ENCODE measurements at places on chromosomes 13 and 19.

DNA sequence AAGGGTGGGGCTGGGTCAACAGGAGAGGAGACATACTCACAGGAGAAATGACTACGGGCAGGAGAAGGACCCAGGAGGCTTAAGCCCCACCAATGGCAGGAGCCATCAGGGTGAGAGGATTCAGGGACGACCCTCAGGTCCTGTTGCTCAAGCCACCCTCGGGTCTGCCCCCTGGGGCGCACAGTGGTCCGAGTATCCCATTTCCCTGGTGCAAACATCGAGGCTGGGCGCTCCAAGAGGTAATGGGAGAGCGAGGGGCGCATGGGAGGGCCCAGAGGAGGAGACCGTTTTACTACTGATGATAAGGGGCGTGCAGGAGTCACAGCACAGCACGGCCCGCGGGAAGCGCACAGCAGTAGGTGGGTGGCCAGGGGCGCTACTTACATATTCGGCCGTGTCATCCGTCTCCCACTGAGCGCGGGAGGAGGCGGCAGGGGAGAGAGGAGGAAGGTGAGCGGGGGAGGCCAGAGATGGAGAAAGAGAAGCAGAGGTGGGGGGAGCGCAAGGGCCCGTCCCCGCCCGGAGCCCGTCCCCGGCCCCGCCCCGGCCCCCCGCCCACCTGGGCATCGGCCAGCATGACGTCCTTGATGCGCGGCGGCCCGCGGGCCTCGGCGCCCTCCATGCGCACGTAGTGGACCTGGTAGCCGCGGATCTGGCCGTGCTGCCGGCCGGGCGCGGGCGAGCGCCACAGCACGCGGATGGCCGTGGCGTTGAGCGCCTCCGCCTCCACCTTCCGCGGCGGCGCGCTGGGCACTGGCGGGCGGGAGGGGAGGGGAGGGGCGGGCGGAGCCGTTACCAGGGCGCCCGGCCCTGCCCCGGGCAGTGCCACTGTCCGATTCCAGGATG is 111.5 kb downstream of the PTPRS start:
- DNase-seq: no peak

DNA sequence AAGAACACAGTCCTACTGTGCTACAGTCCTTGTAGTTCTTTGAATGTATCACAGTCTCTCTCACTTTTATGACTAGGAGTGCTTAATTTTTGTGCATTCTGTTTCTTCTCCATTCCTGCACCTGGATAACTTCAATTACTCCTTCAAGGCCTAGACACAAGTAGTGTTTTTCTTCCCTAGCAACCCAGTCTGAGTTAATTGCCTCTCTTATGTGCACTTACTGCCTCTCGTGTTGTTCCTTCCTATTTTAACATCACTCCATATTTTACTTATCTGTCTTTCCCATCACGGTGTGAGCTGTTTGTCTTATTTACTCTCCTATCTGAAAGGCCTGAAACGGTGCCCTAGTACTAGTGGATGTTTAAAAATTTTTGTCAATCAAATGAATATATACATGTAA is 101.5 kb downstream of the HS6ST3 start:
- DNase-seq: no peak

DNA sequence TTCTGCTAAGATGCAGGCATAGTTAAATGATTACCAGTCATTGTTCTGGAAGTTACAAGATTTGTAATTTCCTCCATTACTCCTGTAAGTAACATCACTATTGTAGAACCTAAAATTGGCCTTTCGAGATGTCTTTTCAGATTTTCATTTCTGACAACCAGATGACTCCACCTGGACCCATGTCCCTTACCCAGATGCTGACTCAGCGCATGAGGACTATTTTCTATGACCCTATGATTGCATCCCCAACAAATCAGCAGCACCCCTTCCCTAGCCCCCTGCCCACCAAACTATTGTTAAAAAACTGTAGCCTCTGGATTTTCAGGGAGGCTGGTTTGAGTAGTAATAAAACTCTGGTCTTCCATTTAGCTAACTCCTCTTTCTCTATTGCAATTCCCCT is 55.2 kb upstream of the RCBTB2 start:
- DNase-seq: no peak

DNA sequence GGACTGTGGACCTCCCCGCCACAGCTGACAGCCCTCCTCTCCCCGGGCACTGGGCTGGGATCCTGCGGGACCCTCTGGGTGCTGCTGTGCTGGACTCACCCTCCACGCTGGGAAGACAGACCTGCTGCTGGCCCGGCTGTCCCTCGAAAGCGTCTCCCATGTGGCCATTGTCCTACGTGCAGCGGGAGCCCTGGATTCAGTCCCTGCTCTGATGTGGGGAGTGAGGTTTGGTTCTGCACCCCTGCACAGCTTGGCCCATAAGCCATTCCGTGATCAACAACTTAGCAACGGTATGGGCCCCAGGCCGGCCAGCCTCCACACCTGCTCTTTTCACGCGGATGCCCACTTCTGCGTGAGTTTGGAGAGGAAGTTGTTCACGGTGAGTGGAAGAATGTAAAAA is 195.2 kb downstream of the TEX29 start:
- no peak for DNase-seq

GRCh38 chr13:49351871-49352270 is 92.0 kb downstream of the CAB39L start:
- DNase-seq: no peak

- no peak for DNase-seq
Observed at GRCh38 chr13:49739498-49740187, 48.4 kb upstream of the EBPL start.

GRCh38 chr13:114161028-114161556 is 18.0 kb upstream of the CFAP97D2 start:
- no peak for DNase-seq

GRCh38 chr13:106274551-106275203 is 260.8 kb downstream of the EFNB2 start:
- no peak for DNase-seq

DNA sequence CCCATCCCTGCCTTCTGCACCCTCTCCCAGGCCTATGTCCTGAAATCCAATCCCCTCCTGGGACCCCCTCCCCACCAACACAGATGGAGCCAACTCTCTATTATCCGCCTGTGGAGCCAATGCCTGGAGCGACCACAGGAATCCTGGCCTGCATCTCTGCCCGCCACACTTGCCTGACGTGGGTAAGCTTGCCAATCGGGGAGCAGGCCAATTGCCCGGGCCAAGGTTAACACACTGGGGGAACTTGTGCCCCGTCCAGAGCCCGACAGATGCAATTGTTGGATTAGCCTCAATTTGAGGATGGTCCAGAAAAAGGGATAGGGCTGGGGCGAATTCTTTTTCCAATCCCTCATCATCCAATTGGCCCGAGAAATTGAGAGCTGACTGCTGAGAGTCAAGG is 5.9 kb downstream of the WIZ start:
- no peak for DNase-seq

- no peak for DNase-seq
Observed at GRCh38 chr13:110716247-110716515, 2.7 kb downstream of the ING1 start.

DNA sequence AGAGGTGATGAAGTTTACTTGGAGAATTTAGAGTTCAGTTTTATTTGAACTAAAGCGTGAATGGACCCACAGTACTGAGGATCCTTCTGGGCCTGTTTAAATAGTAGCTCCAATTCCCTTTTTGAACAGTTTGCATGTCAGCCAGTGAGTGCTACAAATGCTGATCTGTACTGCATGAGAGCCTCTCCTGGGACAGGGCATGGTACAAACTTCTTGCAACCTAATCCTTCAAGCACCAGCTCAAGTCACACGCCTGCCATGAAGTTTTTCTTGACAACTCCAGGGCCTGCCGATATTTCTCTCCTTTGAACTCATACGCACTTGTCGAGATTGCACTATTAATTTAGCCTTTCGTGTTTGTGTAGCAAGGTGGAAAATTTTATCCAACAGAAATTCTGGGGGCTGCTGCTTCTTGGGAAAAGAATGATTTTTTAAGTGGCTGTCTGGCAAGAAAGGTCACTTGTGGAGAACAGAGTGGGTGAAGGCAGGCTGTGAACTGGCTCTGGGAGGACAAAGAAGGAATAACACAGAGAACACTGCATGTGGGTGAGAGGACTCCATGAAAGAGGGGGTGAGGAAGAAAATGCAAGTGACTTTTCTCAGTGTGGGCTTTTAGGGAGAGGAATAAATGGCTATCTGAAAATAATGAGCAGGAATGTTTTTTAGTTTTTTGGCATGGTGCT is 192.5 kb downstream of the NDFIP2 start:
- no peak for DNase-seq

GRCh38 chr13:94366677-94367076 is 112.8 kb downstream of the DCT start:
- no peak for DNase-seq

GRCh38 chr13:113272701-113273181 is 24.3 kb upstream of the LAMP1 start:
- DNase-seq: no peak

DNA sequence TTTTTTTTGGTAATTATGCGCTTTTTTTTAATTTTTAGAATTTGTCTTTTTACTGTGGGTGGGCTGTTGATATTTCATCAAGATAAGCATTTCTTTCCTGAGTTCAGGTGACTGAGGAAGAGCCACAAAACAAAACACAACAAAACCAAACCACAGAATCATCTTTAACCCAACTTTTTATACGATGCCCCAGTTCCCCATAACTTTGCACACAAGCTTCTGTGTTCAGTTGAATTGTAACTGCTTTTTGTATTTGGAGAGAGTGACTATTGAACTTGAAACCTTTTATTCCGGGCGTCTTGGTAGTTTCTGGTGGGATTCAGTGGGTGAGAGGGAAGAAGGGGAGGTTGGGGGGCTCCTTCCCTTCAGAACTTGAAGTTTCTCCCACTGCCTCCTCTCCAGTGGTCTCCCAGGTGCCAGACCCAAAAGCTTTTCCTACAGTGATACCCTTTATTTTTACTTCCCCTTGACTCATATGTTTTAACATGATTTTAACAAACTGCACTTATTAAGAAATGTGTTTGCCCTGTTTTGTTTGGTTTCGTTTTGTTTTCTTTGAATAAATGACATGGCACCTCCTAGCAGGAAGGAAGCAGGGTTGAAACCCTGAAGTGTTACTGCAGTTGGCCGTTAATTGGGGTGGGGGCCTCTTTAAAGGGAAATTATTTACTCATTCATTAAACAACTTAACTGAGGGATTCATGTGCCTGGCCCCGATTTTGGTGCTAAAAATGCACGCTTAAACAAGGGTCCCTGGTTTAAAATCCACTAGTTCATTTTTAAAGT is 2.7 kb upstream of the CCDC97 start:
- DNase-seq: no peak

GRCh38 chr19:51689751-51690453 is 3.2 kb upstream of the SPACA6 start:
- DNase-seq: no peak

GRCh38 chr19:15300533-15301197 is 31.7 kb downstream of the BRD4 start:
- no peak for DNase-seq

- no peak for DNase-seq
Observed at GRCh38 chr13:94328381-94329041, 151.0 kb downstream of the DCT start.

DNA sequence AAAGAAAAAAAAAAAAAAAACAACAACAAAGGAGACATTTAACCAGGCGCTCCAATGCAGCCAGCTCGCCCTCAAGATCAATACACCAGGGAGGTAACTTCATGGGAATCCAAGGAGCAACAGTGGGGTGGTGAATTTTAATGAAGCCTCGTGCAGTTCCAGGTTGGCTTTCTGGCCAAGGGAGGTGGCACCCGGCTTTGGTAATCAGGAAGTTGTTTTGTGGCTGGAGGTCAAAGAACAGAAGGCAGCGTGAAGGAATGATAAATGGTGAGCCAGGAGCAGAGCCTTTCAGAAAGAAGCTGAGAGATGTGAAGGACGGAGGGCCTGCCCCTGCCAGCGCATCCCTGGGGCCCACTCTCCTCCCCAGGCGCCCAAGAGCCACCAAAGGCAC is 188.2 kb upstream of the TSC22D1 start:
- no peak for DNase-seq

DNA sequence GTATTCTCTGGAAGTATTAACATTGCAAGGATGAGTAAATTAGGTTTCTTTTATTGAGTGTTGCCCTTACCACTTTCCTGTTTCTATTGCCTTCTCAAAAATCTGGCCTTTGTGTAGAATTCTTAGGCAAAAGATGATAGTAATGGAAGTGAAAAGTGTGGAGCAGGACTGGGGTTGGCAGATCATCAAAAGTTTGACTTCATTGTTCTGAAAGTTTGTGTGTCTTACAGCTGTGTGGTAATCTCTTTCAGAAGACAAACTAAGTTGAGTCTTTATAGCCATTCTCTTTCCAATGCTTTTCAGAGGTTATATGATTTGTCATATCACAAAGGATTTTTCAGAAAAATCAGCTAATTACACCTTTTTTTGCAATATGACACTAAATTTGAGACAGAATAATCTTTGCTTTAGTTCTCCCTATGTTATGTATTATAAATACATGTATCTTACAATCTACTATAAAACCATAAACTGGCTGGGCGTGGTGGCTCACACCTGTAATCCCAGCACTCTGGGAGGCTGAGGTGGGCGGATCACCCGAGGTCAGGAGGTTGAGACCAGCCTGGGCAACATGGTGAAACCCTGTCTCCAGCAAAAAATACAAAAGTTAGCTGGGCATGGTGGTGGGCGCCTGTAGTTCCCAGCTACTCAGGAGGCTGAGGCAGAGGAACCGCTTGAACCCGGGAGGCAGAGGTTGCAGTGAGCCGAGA is 8.7 kb upstream of the KCNRG start:
- DNase-seq: no peak

- DNase-seq: no peak
Observed at GRCh38 chr19:39873385-39873784, 27.2 kb upstream of the FBL start.

- DNase-seq: no peak
Observed at GRCh38 chr13:60230593-60230992, 66.9 kb upstream of the DIAPH3 start.

DNA sequence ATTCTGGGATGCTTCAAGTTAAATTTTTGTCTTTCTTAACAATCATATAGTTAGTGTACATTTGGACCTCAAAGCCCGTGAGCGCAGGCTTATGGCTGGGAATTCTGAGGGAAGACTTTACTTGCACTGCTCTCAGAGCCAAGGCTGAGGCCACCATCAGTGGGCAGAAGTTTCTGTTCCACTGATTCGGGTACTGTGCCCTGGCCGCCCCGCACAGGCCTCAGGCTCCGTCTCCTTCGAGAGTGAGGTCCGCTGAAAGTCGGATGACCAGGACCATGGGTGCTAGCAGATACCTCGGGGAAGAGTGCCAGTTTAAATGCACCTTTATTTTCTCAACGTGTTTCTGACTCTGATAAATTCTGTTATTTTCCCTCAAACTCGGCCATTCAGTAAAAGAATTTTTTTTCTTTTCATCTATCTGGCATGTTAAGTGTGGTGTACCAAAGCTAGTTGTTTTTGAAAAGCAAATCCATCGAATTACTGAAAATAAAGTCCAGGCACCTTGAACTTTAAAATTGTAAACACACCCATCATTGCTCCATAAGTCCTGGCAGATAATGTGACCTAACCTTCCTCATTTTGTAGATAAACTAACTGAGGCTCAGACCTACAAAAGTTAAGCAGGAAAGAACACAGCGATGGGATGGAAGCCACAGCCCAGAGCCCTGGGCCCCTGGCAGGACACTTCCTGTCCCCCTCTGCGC is 126.7 kb downstream of the SOX1 start:
- no peak for DNase-seq

- no peak for DNase-seq
Observed at GRCh38 chr19:42316223-42317211, 3.4 kb downstream of the TMEM145 start.

All from NCI-H1417 treated with DMSO at 0.1 percent for 48 hours (cell line).